NCI-H2081 treated with DMSO at 0.1 percent for 48 hours (cell line): ENCODE measurements at places on chromosomes 7 and 10.

DNA sequence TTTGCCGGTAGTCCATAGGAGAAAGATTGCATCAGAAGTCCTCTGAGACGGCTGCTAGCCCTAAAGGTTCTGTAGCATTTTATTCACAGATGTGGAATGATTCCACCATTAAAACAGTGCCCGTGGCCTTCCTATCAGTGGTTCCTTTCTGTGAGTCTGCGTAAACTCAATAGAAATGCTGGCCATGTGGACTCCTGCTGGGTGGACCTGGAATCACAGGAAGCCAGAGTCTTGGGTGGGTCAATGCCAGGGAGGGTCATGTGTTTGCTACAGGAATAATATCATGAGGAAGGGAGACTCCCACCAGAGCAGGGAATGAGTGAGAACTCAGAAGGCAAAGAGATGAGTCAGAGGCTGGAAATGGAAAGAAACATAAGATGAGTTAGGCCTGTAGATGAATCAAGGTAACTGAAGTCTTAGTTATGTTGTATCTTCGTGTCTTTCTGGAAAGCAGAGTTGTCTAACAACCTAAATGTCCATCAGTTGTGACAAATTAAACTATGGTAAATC, 410.4 kb upstream of the AUTS2 start:
- DNase-seq = no peak

DNA sequence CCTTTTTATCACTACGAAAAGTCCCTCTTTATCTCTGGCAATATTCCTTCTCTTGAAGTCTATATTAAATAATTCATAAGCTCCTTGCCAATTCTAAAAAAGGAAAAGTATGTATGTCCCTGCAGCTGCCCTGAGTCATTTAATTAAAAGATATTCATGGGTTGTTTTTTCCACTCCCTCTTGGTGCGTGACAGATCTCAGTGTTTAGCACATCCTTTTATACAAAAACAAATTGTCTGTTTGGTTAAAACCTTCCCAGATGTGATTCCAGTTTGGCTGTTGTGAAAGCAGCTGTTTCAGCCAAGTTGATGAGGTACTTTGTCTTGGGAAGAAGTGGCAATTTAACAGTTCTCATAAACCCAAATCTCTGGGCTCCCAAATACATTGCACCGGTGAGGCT, 33.8 kb upstream of the PRLHR start:
- no peak for DNase-seq

DNA sequence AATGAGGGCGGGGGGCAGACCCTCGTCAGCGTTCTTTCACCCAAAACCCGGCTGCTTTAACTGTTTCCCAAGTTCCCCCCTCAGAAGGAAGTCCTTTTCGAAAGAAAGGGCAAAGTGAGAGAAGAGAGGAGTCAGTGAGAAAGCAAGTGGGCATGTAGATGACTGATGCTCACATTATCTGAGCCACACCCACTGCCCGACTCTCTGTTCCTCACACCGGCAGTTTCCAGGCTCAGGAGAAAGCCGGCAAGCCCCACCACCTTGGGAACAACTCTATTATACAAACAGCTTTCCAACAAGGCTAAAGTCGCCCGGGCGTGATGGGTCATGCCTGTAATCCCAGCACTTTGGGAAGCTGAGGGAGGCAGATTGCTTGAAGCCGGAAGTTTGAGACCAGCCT, 23.1 kb downstream of the RCC1L start:
- no peak for DNase-seq

GRCh38 chr10:71127773-71128172, 84.6 kb upstream of the UNC5B start:
- no peak for DNase-seq

- no peak for DNase-seq
Measured at GRCh38 chr7:24908166-24908565, 71.8 kb downstream of the OSBPL3 start.
